Stimulated activated naive B cell treated with anti-CD40 and anti-IgM and Interleukin-4, amounts not matched to agents 10 μg/mL and 1 μg/mL and 100 μg/mL, for 72 hours (primary cell): ENCODE measurements at places on chromosomes 7 and 10.

GRCh38 chr7:18901982-18902421 is 215.4 kb downstream of the TWIST1 start:
- peaks cover 8% of the 10 kb centered on the region for H3K36me3 ChIP-seq
- H3K4me3 ChIP-seq, result no peak overlapping the region
- H3K4me1 ChIP-seq, result no peaks in the 10 kb centered on the region
- H3K27ac ChIP-seq, result no peak overlapping the region
- no peaks in the 10 kb centered on the region for H3K27me3 ChIP-seq

DNA sequence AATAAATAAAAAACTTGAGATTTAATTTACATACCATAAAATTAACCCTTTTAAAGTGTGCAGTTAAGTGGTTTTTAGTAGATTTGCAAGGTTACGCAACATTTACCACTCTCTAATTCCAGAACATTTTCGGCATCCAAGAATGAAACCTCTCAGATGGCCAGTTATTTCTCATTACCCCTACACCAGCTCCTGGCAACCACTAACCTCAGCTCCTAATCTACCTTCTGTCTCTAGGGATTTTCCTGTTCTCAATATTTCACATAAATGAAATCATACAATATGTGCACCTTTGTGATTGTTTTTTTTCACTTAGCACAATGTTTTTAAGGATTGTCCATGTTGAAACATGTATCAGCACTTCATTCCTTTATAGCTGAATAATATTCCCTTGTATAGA is 45.1 kb downstream of the INPP5F start:
- no peaks in the 10 kb centered on the region for H3K27me3 ChIP-seq
- H3K4me1 ChIP-seq, result peaks cover 20% of the 10 kb centered on the region
- DNase-seq, result no peak
- H3K27ac ChIP-seq, result no peak overlapping the region
- H3K36me3 ChIP-seq, result peaks cover 51% of the 10 kb centered on the region
- H3K4me3 ChIP-seq, result no peak overlapping the region

GRCh38 chr7:91517201-91517785 is 253.1 kb downstream of the FZD1 start:
- DNase-seq, result no peak
- no peaks in the 10 kb centered on the region for H3K27me3 ChIP-seq
- H3K4me1 ChIP-seq, result no peaks in the 10 kb centered on the region

DNA sequence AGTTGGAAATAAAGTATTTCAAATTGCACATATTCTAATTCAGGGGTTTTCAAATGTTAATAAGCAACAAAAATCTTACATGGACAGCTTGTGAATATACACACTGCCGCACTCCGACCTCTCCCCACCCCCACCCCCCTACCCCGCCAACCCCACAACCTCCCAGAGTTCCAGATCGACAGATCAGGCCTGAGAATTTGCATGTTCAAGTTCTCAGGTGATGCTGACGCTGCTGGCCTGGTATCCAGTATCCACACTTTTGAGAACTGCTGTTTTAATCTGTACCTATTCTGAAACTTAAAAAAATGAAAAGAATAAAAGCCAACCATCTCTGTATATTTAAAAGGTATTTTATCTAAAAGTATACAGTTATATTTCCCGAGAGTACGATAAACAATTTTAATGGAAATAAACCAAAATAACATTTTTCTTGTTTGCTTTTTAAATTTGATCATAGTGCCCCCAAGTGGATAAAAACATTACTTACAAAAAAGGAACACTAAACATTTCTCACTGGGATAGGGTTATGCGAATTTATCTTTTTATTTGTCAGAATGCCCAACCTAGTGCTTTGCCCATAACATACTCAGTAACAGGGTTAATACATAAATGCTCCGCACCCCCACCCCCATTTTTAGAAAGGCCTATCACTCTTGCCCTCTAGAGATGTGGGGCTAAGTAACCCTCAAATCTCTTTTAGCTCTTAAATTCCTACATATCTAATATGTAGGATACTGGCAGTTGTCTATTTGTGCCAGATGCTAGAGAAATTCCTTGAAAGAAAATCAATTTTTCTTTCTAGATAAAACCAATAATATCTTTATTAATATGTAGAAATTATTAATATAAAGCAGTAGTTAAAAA is 166.3 kb downstream of the RNF133 start:
- H3K36me3 ChIP-seq, result no peaks in the 10 kb centered on the region
- H3K27me3 ChIP-seq, result no peaks in the 10 kb centered on the region
- no peaks in the 10 kb centered on the region for H3K4me1 ChIP-seq
- DNase-seq, result no peak

GRCh38 chr7:16813232-16813616 is 8.4 kb upstream of the AGR2 start:
- no peaks in the 10 kb centered on the region for H3K36me3 ChIP-seq
- no peaks in the 10 kb centered on the region for H3K27me3 ChIP-seq
- no peak overlapping the region for H3K27ac ChIP-seq
- DNase-seq, result no peak
- H3K4me1 ChIP-seq, result peaks cover 8% of the 10 kb centered on the region

DNA sequence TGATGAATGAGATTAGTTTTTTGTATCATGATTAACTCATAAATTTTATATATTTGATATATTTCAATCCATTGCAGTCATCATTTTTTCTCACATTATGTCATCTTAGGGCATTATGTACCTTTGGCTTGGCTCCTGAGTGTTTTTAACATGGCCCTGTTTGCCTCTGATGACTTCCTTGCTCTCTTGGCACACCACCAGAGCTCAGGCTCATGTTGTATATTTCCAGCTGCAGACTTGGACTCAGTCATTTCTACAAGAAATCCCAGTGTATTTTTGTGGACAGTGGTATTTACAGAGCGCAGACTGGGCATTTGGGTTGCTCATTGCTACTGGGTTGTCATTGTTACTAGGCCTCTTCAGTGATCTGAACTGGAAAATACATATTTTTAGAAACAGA is 188.5 kb downstream of the ADRA2A start:
- H3K36me3 ChIP-seq, result no peaks in the 10 kb centered on the region
- no peak overlapping the region for H3K27ac ChIP-seq
- H3K4me3 ChIP-seq, result no peak overlapping the region

- no peaks in the 10 kb centered on the region for H3K27me3 ChIP-seq
- H3K36me3 ChIP-seq, result no peaks in the 10 kb centered on the region
- no peak overlapping the region for H3K4me3 ChIP-seq
- no peak for DNase-seq
Measured at GRCh38 chr10:127100983-127101615, 95.3 kb downstream of the INSYN2A start.

GRCh38 chr10:36280890-36281499 is 638.9 kb upstream of the FZD8 start:
- no peaks in the 10 kb centered on the region for H3K4me1 ChIP-seq
- no peak overlapping the region for H3K4me3 ChIP-seq
- H3K27ac ChIP-seq, result no peak overlapping the region
- H3K27me3 ChIP-seq, result no peaks in the 10 kb centered on the region

DNA sequence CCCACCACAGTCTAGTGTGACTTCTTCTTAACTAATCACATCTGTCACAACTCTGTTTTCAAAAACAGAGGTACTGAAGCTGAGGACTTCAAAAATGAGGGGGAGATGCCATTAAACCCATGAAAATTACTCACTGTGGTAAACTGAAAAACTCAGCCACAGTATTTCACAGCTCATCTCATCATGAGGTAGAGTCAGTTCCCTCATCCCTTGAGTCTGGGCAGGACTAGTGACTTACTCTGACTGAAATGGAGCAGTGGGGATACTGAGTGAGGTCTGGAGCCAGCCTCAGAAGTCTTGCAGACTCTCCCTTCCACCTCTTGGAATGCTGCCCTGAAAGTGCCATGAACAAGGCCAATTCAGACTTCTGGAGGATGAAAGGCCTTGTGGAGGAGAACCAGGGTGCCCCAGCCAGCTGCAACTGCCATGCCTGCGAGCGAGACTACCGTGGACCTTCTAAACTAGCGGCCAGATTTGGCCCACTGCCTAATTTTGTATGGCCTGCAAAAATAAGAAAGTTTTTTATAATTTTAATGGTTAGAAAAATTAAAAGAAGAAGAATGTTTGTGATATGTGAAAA is 24.7 kb upstream of the ANKRD1 start:
- peaks cover 8% of the 10 kb centered on the region for H3K4me1 ChIP-seq
- H3K27me3 ChIP-seq, result no peaks in the 10 kb centered on the region
- no peak overlapping the region for H3K4me3 ChIP-seq
- no peak for DNase-seq
- no peak overlapping the region for H3K27ac ChIP-seq
- H3K36me3 ChIP-seq, result no peaks in the 10 kb centered on the region

- H3K27ac ChIP-seq, result no peak overlapping the region
- H3K4me1 ChIP-seq, result no peaks in the 10 kb centered on the region
- H3K4me3 ChIP-seq, result no peak overlapping the region
- no peaks in the 10 kb centered on the region for H3K36me3 ChIP-seq
Measured at GRCh38 chr10:72015841-72016240, 51.6 kb downstream of the CHST3 start.

DNA sequence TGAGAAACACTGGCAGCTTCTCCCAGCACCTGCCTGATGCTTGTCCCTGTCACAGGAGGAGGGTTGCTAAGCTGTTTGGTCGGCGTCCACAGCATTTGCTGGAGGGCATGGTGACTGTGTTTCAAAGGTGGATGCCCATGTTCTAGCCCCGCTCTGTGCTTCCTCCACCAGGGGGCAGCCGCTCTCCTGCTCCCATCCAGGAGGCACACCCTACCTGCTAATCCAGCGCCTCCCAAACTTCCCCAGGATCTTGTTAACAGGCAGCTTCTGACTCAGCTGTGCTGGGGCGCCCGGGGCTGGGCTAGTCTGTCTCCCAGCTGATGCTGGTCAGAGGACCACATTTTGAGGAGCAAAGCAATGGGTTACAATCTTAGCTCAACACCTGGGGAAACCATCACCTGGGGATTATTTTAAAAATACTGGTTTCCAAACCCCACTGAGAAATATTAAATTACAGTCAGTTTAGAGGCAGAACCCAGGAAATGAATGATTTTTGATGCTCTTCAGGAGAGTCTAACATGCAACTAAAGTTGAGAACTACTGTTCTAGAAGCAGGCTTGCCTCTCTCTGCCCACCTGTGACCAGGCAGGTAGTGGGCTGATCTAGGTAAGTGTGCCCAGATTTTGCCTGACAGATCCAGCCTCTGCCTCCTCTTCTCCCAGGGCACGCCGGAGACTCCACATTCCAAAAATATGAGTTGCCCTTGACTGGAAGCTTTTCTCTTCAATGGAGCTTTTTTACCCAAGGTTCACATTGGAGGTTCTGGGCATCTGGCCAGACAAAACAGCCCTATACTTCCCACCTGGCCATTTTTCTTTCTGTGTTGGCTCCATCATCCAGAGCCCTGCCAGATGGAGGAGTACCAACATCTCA is 92.7 kb upstream of the GPR26 start:
- no peak overlapping the region for H3K27ac ChIP-seq
- no peaks in the 10 kb centered on the region for H3K4me1 ChIP-seq
- H3K36me3 ChIP-seq, result no peaks in the 10 kb centered on the region

- peaks cover 29% of the 10 kb centered on the region for H3K36me3 ChIP-seq
- no peak overlapping the region for H3K27ac ChIP-seq
- H3K27me3 ChIP-seq, result no peaks in the 10 kb centered on the region
- no peak overlapping the region for H3K4me3 ChIP-seq
- peaks cover 4% of the 10 kb centered on the region for H3K4me1 ChIP-seq
- DNase-seq, result no peak
Measured at GRCh38 chr7:34973400-34973760, 63.9 kb downstream of the DPY19L1 start.
